ENCODE measurements at places on chromosomes 11 and 22.

GRCh38 chr11:97280347-97280746 lies 890.5 kb downstream of the JRKL start:
- no peak for DNase-seq

- DNase-seq = no peak
Observed at GRCh38 chr11:111417011-111417765, 38.1 kb upstream of the POU2AF1 start.

DNA sequence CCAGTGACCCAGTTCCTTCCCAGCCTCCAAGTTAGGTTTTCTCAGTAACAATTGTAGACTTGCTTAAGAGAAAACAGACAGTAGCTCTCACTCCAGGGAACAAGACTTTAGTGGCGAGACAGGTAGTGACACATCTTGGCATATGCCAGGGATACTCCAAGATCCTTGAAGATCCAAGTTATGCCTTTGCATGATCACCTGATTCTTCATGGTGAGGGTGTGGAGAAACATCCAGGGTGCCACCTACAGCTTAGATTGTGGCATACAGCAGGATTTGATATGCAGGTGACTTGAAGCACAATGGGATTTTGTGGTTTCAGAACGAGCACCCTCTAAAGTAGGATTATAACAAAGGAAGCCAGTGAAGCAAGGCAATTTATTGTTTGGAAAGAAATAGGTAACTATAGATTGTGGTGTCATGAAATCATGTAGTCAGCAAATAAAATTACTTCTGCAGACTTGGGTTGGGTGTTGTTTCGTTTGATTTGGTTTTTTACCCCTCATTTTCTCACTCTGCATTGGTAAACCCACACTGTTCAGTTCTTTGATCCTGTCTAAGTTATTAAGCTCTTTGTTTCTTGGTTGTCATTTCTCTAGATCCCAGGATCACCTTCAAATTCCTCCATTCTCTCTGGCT lies 9.2 kb downstream of the POU2AF3 start:
- DNase-seq = no peak

GRCh38 chr22:47022475-47022874 lies 260.0 kb downstream of the TBC1D22A start:
- DNase-seq = no peak

DNA sequence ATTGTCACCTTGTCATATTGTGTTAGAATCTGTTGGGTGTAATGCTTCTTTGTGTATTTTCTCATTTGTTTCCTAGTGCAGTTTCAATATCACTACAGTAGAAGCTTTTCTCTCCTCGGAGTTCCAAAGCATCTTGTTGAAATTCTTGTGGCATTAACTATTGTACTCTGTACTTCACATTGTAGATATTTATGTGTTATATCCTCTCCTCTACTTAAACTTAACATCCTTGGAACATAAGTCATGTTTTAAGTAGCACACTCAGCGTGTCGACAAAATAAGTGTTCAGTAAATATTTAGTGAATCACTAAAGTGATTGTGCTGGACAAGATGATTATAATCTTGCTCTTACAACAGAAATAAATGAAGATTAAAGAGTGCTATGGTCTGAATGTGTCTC lies 201.7 kb downstream of the ARHGAP42 start:
- no peak for DNase-seq
